NCI-H524 (cell line): ENCODE measurements at places on chromosomes 1 and 21.

- no peak for DNase-seq
These were observed 54.7 kb upstream of the DSCAM start for GRCh38 chr21:40901691-40902090.

DNA sequence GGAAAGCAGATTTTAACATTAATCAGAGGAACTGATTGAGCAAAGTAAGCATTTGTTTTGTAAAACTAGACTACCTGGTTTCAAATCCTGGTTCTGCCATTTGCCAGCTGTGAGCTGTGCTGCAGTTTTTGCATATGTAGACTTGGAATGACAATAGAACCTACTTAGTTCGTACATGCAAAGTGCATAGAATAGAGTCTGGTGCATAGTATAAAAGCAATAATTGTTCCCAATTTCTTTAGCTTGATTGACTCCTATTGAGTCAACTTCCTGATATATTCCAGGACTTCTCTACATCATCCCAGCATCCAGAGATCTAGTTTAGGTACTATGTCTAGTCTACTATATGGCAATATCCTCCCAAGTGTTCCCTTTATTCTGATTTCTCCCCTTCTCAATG is 144.4 kb upstream of the FGGY start:
- no peak for DNase-seq

GRCh38 chr1:58874757-58875755 is 91.2 kb upstream of the JUN start:
- no peak for DNase-seq

DNA sequence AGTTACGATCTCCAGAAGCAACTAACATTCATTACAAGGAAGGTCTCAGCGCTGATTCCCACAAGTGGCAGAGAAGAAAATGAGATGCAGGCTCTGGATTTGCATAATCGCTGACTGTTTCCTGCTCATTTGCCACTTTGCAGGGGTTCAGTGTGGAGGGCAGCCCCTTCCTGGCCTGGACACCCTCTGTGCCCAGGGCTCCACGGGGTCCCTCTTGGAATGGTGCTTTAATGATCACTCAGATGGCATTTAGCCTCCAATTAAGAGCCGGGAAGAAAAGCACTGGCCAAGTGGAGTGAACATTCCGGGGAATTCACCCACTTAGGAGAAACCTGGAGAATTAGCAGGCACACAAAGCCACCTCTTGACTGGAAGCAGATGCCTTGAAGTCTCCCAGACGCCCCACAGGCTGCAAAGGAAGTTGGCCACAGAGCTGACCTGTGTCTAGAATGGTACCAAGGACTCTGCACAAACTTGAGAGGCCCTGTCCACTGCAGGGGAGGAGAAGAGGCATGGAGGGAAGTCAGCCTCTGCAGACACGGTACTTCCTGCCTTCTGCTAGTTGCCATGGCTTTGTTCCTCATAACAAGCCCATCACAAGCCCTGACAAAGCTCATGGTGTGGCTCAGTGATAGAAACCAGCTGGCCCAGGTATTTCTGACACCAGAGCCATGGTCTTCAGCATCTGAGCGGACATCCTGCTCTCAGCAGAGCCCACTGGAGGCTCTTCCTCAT is 157.2 kb downstream of the KAZN start:
- DNase-seq = no peak
